Stimulated activated CD8-positive, alpha-beta memory T cell treated with anti-CD3 and anti-CD28 coated beads, Interleukin-7, amount 100 ng/mL, for 24 hours (primary cell): ENCODE measurements at places on chromosomes 2 and 18.

DNA sequence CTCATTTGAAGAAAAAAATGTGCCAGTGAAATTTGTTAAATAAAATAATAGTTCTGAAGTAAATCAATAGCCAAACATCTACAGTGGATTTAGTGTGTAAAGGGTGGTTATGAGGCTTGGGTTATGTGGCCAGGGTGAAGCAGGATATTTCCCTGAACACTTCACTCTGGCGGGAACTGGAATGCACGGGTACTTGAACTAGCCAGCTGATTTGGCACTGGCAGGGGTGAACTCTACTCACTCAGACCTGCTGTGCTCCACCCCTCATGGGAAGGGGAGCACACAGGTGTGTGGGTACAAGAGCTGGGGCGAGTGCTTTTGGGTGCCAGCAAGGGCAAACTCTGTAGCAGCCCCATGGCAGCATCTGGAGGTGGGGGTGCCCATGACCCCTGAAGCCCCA is 278.2 kb downstream of the CALCRL start:
- no peak for DNase-seq

DNA sequence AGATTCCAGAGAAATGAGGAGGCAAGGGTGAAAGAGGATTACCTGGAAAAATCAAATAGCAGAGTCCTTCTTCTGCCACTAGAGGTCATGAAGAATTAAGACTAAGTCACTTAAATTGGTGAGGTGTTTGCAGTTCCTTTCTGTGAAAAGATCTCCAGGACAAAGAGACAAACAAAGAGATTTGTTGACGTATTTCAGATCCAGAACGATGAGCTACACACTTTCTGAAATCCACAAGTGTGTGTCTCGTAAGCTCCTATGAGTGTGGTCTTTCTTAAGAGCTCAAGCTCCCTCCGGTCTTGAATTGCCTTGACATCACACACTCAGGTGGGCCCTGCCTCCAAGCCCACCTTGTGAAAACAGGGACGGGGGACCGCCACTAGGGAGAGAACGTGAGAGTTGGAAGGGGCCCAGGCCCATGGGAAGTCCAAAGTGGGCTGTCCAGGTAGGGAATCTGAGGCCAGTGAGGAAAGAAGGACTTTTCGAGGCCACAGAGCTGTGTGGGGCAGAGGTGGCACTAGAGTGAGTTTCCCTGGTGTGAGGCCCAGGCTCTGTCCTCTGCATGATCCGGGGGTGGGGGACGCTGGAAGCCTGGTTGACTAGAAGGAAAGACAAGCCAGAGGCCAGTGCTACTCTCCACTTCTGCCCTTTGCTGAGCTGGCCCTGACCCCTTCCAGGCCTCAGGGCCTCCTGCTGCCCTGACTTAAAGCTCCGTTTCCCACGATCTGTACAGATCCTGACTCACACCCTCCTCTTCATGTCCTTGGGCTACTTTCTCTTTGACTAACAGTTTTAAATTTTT is 168.1 kb upstream of the NCK2 start:
- DNase-seq: no peak

- DNase-seq: no peak
Observed at GRCh38 chr2:187435078-187435477, 13.0 kb downstream of the CALCRL start.

GRCh38 chr2:107412981-107413380 is 413.7 kb upstream of the RGPD4 start:
- no peak for DNase-seq

DNA sequence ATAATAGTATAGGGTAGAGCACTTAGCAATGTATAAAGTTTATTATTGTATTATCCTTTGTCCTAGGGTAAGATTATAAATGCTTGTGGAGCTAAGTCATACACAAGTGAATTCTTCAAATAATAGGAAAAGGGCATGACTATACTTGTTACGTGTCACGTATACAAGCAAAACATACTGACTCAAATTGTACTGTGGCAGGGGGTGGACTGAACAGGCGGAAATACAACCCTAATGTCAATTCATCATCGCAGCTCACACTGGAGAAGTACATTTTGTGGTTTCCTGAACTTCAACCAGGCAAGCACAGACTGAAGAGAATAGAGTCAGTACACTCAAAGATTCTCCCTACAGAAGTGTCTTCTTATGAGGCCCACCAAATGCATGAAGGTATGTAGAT is 201.0 kb downstream of the MBD2 start:
- no peak for DNase-seq

DNA sequence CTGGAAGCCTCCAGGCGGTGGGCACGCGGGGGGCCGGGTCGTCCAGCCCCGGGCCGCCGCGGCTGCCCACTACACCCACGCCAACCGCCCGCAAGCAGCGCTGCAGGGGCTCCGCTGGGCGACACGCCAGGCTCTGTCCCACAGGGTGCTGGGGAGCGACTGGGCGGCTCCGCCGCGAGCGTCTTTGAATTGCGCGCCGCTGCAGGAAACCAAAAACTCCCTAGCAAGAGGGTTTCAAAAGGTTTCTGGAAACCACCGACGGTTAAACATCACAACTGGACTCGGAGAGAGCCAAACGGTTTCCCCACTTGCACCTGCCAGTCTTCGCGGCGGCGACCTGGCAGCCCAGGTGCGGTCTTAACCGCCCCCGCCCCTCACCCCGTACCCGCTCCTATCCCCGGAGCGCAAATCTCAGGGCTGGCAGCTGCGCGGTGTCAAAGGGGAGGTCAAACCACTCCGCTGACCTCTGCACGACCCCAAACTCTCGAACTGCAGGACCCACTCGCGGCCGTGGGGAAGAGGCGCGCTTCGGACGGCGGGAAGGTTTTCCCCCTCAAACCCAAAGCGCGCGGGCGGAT is 1.0 kb downstream of the CXCR4 start:
- DNase-seq: no peak

GRCh38 chr18:46360102-46360699 is 256.0 kb downstream of the HAUS1 start:
- DNase-seq: no peak

- DNase-seq: no peak
Observed at GRCh38 chr2:206204710-206205109, 45.0 kb downstream of the EEF1B2 start.
